ENCODE measurements at places on chromosomes 4 and X.
A peak's percentile ranks its signal among the peaks of the same experiment; 100 is the strongest.

DNA sequence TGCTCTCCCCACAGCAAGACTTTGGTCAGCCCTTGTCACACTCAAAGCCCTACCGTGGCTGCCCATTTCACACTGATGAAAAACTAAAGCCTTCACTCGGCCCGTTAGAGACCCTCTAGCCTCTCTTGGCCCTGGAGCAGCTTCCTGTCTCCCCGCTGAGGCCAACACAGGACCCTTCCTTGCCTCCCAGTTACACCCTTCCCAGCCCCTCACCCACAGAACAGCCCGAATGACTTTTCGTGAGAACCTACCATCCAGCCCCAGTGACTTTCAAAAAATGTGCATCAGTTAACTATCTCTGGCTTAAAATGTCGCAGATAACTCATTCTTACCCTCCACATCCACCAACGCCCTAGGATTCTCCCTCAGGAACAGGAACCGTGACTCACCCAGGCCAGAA is 756 bp upstream of the TAF9B start:
- no peak for DNase-seq

GRCh38 chr4:110900213-110900769 is 277.4 kb upstream of the PITX2 start:
- no peak for DNase-seq

GRCh38 chr4:183621875-183622274 is 37.1 kb downstream of the RWDD4 start:
- DNase-seq, result no peak

GRCh38 chr4:60808726-60809485 is 391.2 kb upstream of the ADGRL3 start:
- no peak for DNase-seq

- DNase-seq, result no peak
Measured at GRCh38 chr4:101035487-101035886, 311.8 kb downstream of the PPP3CA start.

DNA sequence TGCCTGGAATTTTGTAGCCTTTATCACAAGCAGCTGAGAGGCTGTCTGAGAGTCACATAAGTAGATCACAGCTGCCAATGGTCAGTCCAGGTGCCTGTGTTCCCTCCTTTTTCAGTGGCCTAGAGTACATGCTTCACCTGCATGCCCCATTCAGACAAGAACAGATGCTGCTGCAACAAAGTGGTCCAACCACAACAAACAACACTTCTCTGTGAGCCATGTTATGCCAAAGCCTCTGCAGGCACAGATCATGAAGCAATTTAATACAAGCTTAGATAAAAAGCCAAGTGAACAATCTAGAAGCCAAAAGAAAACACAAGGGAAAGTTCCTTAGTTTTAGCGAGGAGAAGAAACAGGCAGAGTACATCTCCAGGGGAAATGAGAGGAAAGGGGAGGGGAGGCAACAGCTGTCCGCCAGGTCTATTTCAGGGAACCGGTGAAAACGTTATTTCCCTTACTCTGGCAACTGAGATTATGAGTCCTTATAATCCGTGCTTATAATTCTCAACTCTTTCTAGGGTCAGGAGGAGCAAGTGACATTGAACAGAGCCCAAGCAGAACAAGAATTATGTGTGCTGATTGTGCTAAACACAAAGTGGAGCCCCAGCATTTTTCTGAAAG is 92.6 kb downstream of the TSPAN5 start:
- DNase-seq, result no peak

DNA sequence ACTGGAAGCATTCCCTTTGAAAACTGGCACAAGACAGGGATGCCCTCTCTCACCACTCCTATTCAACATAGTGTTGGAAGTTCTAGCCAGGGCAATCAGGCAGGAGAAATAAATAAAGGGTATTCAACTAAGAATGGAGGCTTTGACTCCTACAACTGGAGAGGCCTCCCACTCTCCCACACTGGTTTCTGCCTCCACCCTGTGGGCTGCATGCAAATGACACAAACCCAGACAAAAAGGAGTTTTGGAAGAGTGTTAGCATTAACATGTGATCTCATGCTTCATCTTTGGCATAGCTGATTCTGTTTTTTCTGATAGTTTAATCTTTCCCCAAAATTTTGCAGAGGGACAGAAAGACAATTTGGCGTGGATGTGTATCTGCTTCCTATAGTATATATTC is 80.8 kb upstream of the IQCM start:
- DNase-seq, result no peak

- DNase-seq, result peak; percentile 11
Measured at GRCh38 chr4:177119021-177119471, 190.6 kb upstream of the NEIL3 start.

DNA sequence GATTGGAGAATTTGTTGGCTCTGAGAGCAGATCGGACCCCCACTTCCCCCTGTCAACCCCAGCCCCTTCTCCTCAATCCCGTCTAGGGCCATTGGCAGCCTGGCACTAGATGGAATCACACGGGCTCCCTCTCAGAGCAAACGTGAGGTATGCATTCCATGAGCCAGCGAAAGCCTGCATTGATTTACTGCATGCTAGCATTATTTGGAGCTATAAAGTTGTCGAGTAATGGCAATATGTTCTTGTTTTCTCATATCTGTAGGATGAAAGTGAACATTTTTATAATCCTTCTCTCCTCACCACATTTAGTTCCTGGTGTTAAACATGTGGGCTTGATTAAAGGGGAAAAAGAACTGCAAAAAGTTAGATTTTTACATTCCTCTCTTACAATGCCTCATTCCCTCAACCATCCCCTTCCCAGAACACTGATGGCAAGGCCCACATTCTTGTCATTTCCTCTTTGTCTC is 159.2 kb downstream of the SPRY1 start:
- no peak for DNase-seq

GRCh38 chrX:134880866-134881265 is 109.9 kb upstream of the SMIM10 start:
- peak; percentile 22 for DNase-seq
